ENCODE measurements at places on chromosomes 2 and 18. TPM values are rescaled to one million over a fixed set of nuclear protein-coding genes. Genes with fewer than 3 reads are reported as not detected.

OR6B3 gene
- not detected for polyA plus RNA-seq

DNA sequence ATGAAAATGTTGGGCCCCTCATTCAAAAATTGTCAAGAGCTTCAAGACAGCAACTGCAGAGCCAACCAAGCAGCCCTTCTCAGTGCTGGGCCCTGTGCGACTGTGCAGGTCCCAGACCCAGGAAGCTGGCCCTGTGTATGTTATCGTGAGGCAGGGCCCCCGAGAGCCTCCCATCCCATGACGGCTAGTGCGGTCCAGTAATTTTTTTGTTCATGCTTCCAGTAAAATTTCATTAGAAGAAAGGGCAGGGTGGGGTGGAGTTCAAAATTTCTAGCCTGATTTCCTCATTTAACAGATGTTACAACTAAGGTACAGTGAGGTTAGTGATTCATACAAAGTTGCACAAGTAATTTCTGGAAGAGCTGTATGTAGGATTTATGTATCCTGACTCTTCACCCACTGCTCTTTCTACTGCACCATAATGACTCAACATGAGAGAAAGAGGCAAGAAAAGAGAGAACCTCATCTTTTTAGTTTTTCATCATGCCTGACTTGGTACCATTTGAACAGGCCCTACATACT is 105.5 kb downstream of the ZEB2 start:
- DNase-seq, result no peak

GRCh38 chr2:17084877-17085276 is 419.2 kb upstream of the CYRIA start:
- DNase-seq, result peak; percentile 24

DNA sequence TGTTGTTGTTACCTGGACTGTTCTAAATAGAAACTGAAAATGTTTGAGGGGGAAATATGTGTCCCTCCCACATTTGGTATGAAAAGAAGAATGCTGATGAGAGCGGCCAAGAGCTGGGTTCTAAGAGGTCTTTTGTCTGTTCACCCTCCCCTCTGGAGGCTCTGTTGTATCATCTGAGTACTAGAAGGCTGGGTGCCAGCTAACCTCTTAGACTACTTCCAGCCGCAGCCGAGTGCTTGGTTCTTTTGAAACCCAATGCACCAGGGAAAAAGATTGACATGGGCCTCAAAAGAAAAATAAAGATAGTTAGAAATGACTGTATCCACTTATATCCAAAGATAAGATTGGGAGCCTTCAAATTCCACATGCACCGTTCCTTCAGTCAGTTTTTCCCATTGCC is 255.9 kb downstream of the TXNL1 start:
- peak; percentile 27 for DNase-seq

GCG gene
- not detected for polyA plus RNA-seq

GRCh38 chr18:62436636-62437234 is 86.1 kb upstream of the ZCCHC2 start:
- DNase-seq, result no peak

DNA sequence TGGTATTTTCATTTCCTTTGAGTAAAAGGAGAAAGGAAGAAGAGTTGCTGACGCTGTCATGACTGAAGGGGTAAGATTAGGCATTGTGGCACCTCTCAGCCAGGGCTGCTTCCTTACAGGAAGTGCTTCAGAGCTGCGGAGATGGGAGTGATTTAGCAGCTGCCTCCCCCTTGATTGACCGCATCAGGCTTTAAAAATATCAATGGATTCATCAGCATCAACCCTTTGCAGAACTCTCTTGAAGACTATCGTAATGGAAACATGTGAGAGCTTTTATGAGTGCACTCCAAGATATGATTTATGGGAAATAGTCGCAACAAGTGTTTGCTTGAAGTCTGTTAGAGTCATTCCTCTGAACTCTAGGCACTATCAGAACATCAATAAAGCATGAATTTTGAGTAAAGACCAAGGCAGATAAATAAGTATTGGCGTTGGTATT is 141.1 kb downstream of the CSRNP3 start:
- DNase-seq, result no peak

DNA sequence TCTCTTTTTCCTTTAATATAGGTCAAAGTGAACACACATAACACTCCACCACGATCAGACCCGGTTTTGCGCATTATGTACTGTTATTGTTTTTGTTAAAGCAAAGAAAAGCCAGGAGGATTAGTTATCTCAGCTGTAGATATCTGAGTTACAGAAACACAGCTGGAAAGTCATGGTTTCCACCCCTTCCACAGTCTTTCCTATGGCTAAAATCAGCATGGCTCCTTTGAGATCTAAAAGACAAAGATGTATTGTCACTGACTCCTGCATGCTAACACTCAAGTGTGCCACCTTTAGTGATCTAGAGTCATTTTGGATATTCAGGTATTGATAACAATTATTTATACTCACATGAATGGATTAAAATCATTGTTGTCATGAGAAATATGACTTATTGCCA is 260.0 kb downstream of the FIGN start:
- DNase-seq, result no peak

GAREM2 gene
- 14.9 TPM for polyA plus RNA-seq

- DNase-seq, result no peak
These were observed 178.7 kb downstream of the ALK start for GRCh38 chr2:29742656-29743055.

DNA sequence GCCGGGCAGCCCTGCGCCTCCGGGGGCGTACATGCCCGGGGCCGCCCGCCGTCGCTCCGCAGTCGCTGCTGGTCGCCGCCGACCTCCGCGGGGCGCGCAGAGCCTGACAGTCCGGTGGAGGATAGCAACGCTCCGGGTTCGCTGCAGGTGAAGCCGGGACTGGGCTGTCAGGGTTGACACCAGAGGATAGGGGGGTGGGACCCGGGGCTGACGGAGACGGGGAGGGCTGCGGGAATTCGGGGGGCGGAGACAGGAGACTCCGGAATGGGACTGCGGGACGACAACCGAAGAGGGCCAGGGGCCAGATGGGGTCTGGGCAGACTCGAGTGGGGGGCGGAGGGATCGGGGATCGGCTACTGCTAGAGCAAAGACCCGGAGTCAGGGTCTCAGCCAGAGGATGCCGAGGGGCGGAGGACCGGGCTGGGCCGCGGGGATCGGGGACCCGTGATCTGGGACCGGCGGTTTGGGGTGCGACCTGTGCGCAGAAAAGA is 403 bp downstream of the TMEM127 start:
- DNase-seq, result peak; percentile 64

TRIM43 gene
- polyA plus RNA-seq, result not detected

- DNase-seq, result no peak
These were observed 81.9 kb downstream of the CD226 start for GRCh38 chr18:69865776-69866175.

GRCh38 chr18:9086015-9086414 is 16.5 kb upstream of the NDUFV2 start:
- no peak for DNase-seq

DNA sequence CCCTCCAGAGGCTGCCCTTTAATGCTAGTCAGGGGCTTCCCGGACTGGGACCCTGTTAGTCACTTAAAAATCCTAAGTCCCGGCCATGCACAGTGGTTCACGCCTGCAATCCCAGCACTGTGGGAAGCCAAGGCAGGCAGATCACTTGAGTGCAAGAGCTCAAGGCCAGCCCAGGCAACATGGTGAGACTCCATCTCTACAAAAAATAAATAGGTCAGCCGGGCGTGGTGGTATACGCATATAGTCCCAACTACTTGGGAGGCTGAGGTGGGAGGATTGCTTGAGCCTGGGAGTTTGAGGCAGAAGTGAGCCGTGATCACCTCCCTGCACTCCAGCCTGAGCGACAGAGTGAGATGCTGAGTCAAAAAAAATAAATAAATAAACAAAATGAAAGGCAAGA is 17.2 kb upstream of the KCNG2 start:
- no peak for DNase-seq

GRCh38 chr2:880201-880970 is 70.3 kb upstream of the SNTG2 start:
- no peak for DNase-seq

MRO gene
- polyA plus RNA-seq, result 7.2 TPM

- no peak for DNase-seq
These were observed 103.0 kb downstream of the CDK15 start for GRCh38 chr2:201909348-201909747.

GRCh38 chr2:48248251-48248933 is 281.6 kb upstream of the STON1 start:
- DNase-seq, result peak; percentile 24

DNA sequence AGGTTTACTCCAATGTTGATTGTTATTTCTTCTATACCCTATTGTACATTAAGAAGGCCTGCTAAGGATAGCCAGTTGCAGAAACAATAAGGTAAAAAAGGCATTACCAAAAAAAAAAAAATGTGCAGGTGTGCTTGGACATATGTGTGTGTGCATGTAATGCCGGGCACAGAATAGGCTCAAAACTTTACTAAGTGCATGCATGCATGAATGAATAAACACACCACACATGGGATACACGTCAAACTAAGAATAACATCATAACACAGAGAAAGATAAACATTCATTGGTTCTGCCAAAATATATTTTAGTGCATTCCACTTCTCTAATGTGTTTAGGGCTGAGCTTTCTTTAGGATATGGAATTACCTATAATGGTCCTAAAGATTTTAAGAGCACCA is 298.2 kb downstream of the TCF4 start:
- DNase-seq, result no peak

DNA sequence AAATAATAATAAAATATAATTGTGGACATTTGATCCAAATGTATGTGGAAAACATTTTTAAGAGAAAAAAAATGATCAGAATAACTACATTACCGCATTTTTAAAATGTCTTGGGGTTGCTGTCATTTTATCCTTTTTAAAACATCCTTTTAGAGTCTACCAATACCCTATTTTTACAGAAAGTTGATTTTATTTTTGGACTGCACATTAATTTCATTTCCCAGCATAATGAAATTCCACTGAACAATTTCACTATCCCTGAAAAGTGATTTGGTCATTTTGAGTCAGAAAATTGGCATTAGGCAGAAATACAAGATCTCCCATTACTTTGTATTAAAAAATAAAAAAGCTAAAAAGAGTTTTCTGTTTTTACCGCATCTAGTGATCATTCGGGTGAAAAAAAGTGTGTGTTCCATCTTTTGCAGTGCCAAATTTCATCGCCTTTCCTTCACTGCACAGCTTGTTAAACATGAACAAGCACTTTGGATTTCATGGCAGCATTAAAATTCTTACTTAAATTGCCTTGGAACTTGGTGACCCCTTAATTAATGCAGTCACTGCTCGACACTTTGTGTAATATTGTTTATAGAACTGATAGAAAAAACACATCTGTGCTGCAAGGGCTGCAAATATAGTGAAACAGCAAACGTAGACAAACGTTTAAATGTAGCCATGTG is 611.7 kb downstream of the TSN start:
- DNase-seq, result peak; percentile 85

CNGA3 gene
- 10.8 TPM for polyA plus RNA-seq

CHRNG gene
- polyA plus RNA-seq, result not detected

- DNase-seq, result no peak
These were observed 8.3 kb upstream of the MRPL33 start for GRCh38 chr2:27762951-27763906.

ZNF514 gene
- 7.5 TPM for polyA plus RNA-seq

STAT4 gene
- 2.0 TPM for polyA plus RNA-seq

FSHR gene
- polyA plus RNA-seq, result not detected

KCNIP3 gene
- polyA plus RNA-seq, result 29.5 TPM

CMPK2 gene
- polyA plus RNA-seq, result 5.9 TPM

GRCh38 chr2:148578493-148578884 is 66.1 kb upstream of the EPC2 start:
- DNase-seq, result no peak

DNA sequence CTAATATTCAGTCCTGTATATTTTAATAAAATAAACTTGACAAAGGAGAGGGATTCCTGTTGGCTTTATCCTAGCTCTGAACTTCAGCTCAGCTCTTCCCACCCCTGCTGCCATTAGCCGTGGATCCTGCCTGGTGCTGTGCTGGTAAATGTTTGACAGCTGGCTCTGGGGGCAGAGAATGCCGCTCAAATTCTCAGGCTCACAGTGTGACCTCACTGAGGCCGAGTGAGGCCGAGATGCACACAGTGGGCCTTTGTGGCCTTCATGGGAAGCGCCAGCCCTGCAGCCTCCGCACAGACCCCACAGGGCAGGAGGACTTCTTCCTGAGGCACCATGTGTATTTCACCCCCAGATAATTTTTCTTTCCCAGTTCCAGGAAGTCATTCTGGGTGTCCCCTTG is 16.5 kb upstream of the FAHD2A start:
- no peak for DNase-seq

- no peak for DNase-seq
These were observed 1269.2 kb downstream of the LRP1B start for GRCh38 chr2:140861666-140862065.

DNA sequence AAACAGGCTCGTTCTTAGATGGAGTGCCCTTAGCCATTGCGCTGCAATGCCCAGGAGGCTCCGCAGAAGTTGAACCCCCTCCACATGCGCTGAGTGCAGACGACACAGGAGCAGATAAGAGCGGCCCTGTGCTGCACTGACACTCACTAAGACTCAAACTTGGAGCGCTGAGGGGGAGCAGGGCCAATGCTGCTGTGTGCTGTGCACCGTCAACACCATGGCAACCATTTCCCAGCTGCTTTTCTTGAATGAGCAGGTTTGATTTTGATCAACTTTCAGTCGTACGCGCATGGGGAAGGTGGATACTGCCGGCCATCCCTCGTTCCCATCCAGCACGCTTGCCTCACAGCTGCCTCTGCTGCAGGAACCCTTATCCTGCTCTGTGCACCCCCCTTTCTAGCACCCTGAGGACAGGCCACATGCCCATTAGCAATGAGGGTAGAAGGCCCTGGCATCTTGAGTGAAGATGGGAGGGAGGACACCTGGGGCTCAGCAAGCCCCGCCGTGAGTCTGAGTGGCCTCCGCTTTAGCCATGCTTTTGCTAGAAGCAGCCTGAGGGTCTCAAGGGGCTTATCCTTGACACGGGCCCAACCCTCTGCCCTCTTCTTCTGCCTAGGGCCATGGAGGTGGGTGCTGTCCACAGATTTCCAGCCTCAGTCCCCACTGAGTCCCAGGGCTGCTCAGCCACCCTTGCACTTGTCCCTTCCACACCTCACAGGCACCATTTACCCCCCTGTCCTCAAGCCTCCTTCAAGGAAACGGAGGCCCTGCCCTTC is 271.9 kb downstream of the PHLPP1 start:
- DNase-seq, result peak; percentile 19

ADAM23 gene
- polyA plus RNA-seq, result 6.0 TPM

GRCh38 chr2:1360557-1361250 is 52.6 kb upstream of the TPO start:
- DNase-seq, result no peak

- DNase-seq, result no peak
These were observed at the start of gene ATP8B1 for GRCh38 chr18:57803103-57803969. ATP8B1 (minus strand) TSS chr18:57803315; CDS start chr18:57731807, 71,508 bp downstream.

POTEI gene
- not detected for polyA plus RNA-seq

CHRNA1 gene
- polyA plus RNA-seq, result 0.44 TPM

DNA sequence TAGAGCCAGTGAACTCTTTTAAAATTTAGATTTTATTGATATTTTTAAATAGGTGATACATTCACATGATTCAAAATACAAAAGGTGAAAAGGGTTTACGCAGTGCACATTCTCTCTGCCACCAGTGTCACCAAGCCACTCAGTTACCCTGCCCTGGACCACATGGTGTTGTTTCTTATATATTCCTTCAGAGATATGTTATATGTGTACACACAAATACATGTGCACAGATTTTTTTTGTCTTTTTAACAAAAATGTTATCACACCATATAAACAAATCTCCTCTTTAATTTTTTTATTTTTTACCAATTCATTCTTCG is 26.2 kb downstream of the SERPINB4 start:
- DNase-seq, result no peak

SULT1C4 gene
- 9.2 TPM for polyA plus RNA-seq

SLC14A1 gene
- 16.2 TPM for polyA plus RNA-seq

Data from brain (organoid and tissue), 16 donors.